ENCODE measurements at places on chromosomes 2 and 18. TPM values are rescaled to one million over a fixed set of nuclear protein-coding genes. Genes with fewer than 3 reads are reported as not detected.
A peak's percentile ranks its signal among the peaks of the same experiment; 100 is the strongest.

Gene ATP5MC3
- 268 TPM for total RNA-seq

Gene HJURP
- total RNA-seq = 63.6 TPM

Gene IL36A
- total RNA-seq = not detected

Gene EFEMP1
- total RNA-seq = 4.1 TPM

Gene TXNDC2
- not detected for total RNA-seq

Gene TNFAIP6
- total RNA-seq = 0.75 TPM

Gene RNF25
- 35.6 TPM for total RNA-seq

Gene LCT
- total RNA-seq = 0.19 TPM

Gene COL6A3
- total RNA-seq = 4.5 TPM

Gene TUBA3E
- total RNA-seq = not detected

Gene LAMA3
- total RNA-seq = 0.35 TPM

Gene ASB18
- total RNA-seq = not detected

Gene CFAP65
- total RNA-seq = 0.93 TPM

Gene LOXHD1
- not detected for total RNA-seq

GRCh38 chr2:76870581-76870980, 651.6 kb downstream of the LRRTM4 start:
- no peak for DNase-seq

DNA sequence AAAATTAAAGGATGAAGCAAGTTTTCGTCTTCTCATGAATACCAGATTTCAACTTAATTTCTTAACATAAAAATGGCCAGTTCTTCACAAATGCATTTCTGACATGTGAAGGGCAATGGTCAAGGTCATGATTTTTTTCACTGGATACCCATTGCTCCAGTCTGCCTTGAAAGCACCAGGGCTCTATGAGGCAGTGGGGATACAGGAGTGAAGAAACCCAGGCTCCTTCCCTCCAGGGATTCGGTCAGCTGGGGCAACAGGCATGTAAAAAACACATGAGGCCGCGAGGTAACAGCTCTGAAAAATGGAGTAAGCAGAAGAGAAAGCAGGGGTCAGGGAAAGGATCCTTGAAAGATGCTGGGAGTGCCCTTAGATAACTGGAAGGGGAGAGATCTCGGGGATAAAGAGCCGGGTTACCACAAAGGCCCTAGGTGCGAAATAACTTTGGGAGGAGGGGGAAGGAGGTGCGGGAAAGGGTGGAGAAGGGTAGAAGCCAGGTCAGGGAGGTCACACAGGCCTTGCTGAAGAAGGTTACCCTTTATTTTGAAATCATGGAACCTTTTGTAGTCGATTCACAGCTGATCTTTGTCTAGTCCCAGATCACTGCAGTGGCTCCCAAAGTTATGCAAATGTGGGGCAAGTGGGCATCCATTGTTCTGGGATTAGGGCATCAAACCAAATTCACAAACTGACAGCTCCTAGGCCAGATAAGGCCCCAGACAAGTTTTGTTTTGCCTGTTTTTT, 5.2 kb upstream of the SPRED2 start:
- DNase-seq = no peak

DNA sequence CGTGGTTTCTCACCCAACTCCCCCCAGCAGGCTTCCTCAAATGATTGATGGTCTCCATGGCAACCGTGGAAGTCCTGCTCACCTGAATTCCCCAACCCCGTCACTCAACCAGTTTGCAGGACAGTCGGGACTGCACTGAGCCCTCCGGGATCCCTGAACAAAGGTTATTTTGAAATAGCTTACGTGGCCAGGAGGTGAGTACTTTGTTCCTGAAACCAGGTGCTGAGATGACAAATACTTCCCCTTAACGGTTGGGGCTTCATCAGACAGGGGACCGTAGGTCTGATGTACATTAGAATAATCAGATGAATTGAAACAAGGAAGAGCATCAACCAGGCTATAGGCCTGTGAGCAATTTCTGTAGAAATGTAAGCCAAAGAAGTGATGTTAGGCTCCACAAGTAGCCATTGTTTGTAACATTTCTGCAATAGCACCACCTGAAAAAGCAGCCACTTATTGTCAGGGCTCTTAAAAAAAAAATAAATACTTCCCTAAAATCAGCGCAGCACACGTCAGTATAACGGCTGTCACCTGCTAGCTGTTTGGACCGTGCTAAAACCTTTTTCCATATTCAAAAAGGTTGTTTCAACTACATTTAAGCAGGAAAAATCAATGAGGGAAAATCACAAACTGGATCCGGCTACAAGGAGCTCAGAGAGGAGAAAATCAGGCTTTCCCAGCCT, 206.4 kb upstream of the ID2 start:
- DNase-seq = no peak

GRCh38 chr18:40949114-40949950, 1005.7 kb upstream of the PIK3C3 start:
- DNase-seq = no peak

DNA sequence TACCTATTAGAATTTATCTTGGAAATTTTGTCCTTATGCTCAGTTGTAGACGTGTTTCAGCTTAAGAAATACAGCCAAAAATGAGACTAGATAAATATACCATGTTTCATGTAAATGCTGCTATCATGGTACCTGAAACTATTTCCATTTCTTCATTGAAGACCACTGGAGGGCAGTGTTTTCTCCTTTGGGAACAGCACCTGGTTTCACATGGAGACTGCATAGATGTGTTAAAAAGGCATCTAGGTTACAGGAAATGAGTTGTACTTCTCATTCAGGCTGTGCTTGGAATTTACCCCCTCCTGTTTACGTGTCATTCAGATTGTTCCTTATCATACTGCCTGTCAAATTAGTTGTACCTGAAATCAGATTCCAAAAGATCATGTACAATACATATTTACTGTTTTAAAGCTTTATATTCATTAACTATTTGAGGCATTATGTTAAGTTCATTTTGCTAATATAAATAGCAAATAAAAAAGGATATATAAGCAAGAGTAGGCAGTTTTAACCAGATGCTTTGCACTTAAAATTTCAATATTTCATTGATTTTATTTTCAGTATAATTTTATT, 57.3 kb upstream of the PSMD14 start:
- no peak for DNase-seq

DNA sequence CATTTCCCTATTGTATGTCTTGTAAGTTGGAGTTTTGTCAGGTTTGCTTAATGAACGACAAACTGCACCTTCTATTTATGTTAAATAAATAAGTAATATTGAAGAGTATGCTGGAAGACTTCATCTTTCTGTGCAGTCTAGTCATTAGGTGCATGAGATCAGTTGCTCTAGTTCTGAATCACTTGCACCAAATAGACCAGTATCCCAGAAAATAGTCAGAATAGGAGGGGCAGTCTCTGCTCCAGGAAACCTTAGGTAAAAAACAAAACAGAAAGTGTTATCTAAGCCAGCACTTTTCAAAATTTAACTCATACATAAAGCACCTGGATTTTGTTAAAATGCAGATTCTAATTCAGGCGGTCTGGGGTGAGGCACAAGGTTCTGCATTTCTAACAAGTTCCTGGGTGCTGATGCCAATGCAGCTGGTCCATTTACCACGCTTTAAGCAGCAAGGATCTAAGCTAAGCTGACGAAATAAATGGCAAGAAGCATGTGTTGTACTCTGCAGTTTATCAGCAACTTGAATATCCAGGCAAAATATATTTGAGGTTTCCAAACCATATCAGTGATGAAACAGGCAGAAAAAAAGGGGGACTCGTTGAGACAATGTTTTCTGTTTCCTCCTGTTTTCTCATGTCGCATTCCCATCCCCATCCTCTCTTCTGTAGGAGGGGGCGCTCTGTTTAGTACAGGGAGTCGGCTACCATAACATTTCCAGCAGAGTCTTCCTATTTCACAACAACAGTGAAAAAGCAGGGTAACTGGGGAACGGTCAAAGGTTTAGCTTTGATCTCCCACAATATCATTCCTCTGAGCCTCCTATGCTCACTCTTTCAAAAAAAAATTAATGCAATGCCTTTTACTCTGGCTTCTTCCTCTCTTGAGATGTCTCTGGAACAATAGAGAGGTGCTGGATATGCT, 106.4 kb downstream of the MBD2 start:
- no peak for DNase-seq

GRCh38 chr2:233068762-233069418, 8.7 kb downstream of the INPP5D start:
- DNase-seq = no peak

- no peak for DNase-seq
Observed at GRCh38 chr2:607709-608108, 69.5 kb downstream of the TMEM18 start.

DNA sequence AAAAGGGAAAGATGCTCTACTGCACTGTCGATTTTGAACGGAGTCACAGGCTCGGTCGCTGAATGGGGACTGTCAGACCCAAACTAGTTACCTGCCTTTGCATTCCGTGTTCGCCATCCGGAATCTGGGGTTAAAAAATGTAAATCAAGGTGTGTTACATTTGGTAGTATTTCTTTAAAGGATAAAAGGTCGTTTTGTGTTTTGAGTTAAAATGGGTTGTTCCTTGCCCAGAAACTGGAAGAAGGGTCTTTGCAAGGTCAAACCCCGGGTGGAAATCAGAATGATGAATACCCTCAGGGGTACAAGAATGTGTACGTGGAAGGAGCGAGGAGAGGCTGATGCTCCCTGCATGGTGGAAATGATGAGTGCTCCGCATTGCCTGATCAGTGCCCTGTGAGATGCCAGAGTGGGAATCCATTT, 1.0 kb downstream of the VSNL1 start:
- DNase-seq = no peak

GRCh38 chr18:50307738-50308470, 20.4 kb upstream of the CXXC1 start:
- peak; percentile 73 for DNase-seq

DNA sequence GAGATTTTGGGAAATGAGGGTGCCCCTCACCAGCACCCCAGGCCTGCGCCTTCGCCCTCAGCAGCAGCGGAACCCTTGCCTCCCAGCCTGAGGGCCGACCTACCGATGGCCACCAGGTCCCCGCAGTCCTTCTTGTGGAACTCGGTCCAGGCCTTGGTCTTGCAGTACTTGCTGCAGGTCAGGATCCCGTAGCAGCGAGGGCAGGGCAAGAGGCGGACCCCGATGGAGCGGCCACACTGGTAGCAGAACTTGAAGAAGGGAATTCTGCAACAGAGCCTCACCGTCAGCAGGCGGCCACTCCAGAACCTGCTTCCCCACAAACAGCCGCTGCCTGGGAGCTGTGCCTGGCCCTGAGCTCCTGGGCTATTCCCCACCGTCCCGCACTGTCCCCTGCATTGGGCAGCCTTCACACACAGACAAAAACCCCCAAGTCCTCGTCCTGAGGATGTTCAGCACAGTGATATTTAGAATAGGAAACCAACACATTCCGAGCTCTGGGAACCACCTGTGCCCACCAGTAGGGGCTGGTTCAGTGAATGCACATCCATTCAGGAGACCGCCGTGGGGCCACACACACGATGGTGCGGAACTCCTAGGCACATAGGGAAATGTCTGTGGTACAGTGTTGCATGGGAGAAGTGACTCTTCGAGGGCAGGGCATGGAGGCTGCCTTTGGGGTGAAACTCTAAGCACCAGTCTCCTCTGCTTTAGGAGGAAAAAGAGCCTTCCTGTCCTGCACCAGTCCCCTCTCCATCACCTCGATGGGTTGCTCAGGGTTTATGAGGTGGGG, 45.6 kb downstream of the GPC1 start:
- DNase-seq = no peak

GRCh38 chr2:173572848-173573247, 218.2 kb downstream of the CDCA7 start:
- no peak for DNase-seq

GRCh38 chr18:70418546-70419311, 129.9 kb downstream of the SOCS6 start:
- no peak for DNase-seq

- no peak for DNase-seq
Observed at GRCh38 chr2:156339110-156339847, 6.8 kb upstream of the NR4A2 start.

DNA sequence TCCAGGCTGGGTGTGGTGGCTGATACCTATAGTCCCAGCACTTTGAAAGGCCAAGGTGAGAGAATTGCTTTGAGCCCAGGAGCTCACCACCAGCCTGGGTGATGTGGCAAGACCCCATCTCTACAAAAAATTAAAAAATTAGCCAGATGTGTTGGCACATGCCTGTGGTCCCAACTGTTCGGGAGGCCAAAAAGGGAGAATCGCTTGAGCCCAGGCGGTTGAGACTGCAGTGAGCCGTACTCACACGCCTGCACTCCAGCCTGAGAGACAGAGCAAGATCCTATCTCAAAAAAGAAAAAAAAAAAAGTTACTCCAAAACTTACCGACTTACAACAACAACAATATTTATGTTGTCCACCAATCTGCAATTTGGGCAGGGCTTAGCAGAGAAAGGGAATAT, 178.0 kb upstream of the FN1 start:
- DNase-seq = no peak

DNA sequence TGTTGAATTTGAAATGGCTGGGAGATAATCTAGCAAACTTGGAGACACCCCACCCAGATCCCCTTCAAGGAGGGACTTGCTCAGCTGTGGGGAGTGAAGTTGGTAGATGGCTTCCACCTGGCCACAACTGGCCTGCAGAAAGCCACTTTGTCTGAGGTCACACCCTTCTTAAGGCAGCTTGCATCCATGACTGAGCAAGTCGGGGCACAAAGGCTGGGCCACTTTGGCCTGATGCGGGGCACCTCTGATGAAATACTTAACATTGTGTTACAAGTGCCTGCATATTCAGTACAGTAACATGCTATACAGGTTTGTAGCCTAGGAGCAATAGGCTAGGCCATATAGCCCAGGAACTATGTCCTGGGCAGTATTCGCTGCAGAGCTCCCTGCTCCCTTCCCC, 13.4 kb upstream of the RPL37A start:
- DNase-seq = no peak

- no peak for DNase-seq
Observed at GRCh38 chr18:493986-494983, 6.2 kb downstream of the COLEC12 start.

GRCh38 chr2:135490376-135490775, 40.6 kb downstream of the ZRANB3 start:
- DNase-seq = no peak

Measured in neural crest cell (in vitro differentiated cells).